ENCODE measurements at places on chromosomes 13 and 19. TPM values are rescaled to one million over a fixed set of nuclear protein-coding genes. Genes with fewer than 3 reads are reported as not detected.

- no peaks in the 10 kb centered on the region for H3K27me3 ChIP-seq
- H3K4me3 ChIP-seq: no peak overlapping the region
- peaks cover 30% of the 10 kb centered on the region for H3K4me1 ChIP-seq
- H3K27ac ChIP-seq: no peak overlapping the region
- peaks cover 20% of the 10 kb centered on the region for H3K36me3 ChIP-seq
- no peak for DNase-seq
These were observed 76.7 kb upstream of the GPR183 start for GRCh38 chr13:99383946-99384345.

GRCh38 chr13:99043831-99044231 lies 66.0 kb upstream of the DOCK9 start:
- DNase-seq: no peak
- peaks cover 14% of the 10 kb centered on the region for H3K4me1 ChIP-seq

DNA sequence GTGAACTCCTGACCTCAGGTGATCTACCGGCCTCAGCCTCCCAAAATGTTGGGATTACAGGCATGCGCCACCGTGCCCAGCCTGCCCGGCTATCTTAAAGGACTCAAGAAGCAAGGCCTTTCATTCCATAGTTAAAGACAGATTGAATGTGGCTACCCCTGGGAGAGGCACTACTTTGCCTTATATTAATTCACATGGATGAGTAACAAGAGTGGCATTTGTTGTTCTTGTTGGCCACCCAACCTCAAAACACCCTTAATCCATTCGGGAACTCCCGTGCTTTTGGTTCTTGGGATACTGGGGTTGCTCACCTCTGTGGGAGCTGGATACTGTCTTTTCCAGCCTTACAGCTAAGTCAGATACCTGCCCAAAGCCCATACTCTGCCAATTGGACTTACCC lies 34.4 kb upstream of the ABCC4 start:
- H3K4me3 ChIP-seq: no peak overlapping the region
- no peaks in the 10 kb centered on the region for H3K36me3 ChIP-seq
- no peak for DNase-seq
- no peaks in the 10 kb centered on the region for H3K4me1 ChIP-seq

DNA sequence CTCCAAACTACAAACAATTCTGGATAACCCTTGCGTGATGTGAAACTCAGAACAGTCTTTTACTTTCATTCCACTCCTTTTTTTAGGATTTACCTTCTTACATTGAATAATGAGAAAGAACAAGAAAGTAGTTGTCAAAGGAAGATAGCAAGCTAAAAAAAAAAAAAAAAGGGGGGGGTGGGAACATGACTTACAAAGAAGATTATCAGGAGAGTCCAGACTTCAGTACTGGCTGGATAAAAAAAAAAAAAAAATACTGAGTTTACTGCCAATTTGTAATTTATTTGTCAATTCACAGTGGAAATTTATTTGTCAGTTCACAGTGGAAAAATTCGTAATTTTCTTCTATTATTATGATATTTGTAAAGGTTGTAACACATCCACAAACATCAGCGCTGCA lies 792.4 kb upstream of the SLITRK5 start:
- H3K36me3 ChIP-seq: no peaks in the 10 kb centered on the region
- no peak overlapping the region for H3K27ac ChIP-seq
- no peak for DNase-seq
- H3K4me1 ChIP-seq: no peaks in the 10 kb centered on the region
- H3K27me3 ChIP-seq: no peaks in the 10 kb centered on the region

GRCh38 chr13:24644036-24644435 lies 36.2 kb upstream of the ATP12A start:
- no peaks in the 10 kb centered on the region for H3K4me1 ChIP-seq
- DNase-seq: no peak
- H3K4me3 ChIP-seq: no peak overlapping the region
- H3K27ac ChIP-seq: no peak overlapping the region
- H3K36me3 ChIP-seq: no peaks in the 10 kb centered on the region
- peaks cover 7% of the 10 kb centered on the region for H3K27me3 ChIP-seq

GRCh38 chr19:14114854-14115253 lies 2.7 kb downstream of the PRKACA start:
- DNase-seq: peak; percentile 67
- peaks cover 92% of the 10 kb centered on the region for H3K4me1 ChIP-seq
- H3K36me3 ChIP-seq: no peaks in the 10 kb centered on the region
- H3K27ac ChIP-seq: peak overlapping the region; percentile 100

DNA sequence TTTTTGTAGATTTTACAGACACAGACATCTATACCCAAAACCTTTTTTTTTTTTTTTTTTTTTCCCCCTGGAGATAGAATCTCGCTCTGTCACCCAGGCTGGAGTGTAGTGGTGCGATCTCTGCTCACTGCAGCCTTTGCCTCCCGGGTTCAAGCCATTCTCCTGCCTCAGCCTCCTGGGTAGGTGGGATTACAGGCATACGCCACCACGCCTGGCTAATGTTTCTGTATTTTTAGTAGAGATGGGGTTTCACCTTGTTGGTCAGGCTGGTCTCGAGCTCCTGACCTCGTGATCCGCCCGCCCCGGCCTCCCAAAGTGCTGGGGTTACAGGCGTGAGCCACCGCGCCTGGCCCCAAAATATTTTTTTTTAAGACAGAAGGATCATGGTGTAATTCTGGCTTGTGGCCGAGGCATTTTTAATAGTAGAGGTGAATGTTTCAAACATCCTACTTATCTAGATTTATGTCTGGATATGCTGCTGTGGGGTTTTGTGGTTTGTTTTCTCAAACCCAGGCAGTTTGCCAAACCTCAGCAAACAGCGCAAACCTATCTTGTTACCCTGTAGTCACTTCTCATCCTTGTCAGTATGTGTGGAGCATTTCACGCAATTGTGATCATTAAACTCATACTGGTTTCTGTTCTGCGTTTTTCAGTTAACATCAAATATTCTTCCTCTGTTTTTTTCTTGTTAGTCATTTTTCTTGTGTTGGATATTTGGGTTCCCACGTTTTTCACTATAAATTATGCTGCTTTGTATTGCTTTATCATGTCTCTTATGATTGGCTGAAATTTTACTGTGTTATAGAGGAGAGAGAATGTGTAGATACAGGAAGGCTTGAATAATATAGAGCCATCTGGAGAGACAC lies 36.2 kb upstream of the GARRE1 start:
- peaks cover 81% of the 10 kb centered on the region for H3K36me3 ChIP-seq
- no peaks in the 10 kb centered on the region for H3K27me3 ChIP-seq
- H3K4me1 ChIP-seq: peaks cover 6% of the 10 kb centered on the region
- H3K27ac ChIP-seq: no peak overlapping the region
- no peak overlapping the region for H3K4me3 ChIP-seq
- DNase-seq: no peak

DNA sequence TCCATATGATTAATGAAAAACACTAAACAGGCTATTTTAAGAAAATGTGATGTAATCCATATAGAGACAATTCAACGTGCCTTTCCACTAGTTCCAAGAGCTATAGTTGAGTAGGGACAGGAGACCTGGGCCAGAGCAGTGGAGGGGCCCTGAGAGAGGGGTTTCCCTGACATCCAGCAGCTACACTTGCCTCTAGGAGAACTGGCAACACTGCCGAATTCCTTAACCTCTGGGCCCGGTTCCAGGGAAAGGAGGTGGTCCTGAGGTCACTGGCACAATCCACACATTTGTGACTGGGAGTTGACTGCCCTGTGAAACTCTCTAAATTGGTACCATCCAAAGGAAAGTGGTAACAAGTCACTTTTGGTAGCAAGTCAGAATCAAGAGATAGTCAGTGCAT lies 264.4 kb downstream of the DCLK1 start:
- no peaks in the 10 kb centered on the region for H3K36me3 ChIP-seq
- H3K27ac ChIP-seq: no peak overlapping the region
- DNase-seq: peak; percentile 39
- H3K4me3 ChIP-seq: no peak overlapping the region

DNA sequence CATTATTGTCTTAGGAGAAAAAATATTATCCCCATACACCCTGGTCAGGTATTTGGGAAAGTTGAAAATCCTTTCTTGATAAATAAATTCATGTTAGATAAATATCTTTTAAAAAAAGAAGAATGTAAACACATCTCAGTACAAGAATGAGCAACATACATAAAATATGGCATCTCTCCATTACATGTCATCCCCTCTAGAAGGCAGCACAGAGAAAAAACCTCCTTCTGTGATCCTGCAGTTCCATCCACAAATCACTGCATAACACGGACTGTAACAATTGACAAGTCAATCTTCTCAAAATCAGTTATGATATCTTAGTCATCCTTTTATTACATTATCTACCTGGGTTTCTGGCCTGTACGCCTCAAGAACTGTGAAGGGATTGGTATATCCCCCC lies 683.9 kb upstream of the KLHL1 start:
- H3K27ac ChIP-seq: no peak overlapping the region
- DNase-seq: no peak

- peaks cover 50% of the 10 kb centered on the region for H3K36me3 ChIP-seq
- H3K4me1 ChIP-seq: peaks cover 28% of the 10 kb centered on the region
- DNase-seq: no peak
- H3K4me3 ChIP-seq: no peak overlapping the region
- no peaks in the 10 kb centered on the region for H3K27me3 ChIP-seq
- no peak overlapping the region for H3K27ac ChIP-seq
These were observed 12.9 kb upstream of the MRI1 start for GRCh38 chr19:13751436-13751835.

GRCh38 chr19:7391218-7391670 lies 42.5 kb downstream of the ARHGEF18 start:
- H3K27me3 ChIP-seq: no peaks in the 10 kb centered on the region
- no peak for DNase-seq
- peaks cover 4% of the 10 kb centered on the region for H3K36me3 ChIP-seq
- H3K27ac ChIP-seq: no peak overlapping the region
- H3K4me1 ChIP-seq: peaks cover 21% of the 10 kb centered on the region

The SIGLECL1 gene
- not detected for total RNA-seq

The CACNA1A gene
- 0.44 TPM for total RNA-seq

The NLRP4 gene
- total RNA-seq: not detected

The CDX2 gene
- not detected for total RNA-seq

The SLC7A10 gene
- not detected for total RNA-seq

Data from left ventricle myocardium inferior (tissue), 1 donor.